ENCODE measurements at places on chromosomes 2 and 18.

GRCh38 chr2:81355436-81355835, 1050.9 kb upstream of the LRRTM1 start:
- no peak for DNase-seq

DNA sequence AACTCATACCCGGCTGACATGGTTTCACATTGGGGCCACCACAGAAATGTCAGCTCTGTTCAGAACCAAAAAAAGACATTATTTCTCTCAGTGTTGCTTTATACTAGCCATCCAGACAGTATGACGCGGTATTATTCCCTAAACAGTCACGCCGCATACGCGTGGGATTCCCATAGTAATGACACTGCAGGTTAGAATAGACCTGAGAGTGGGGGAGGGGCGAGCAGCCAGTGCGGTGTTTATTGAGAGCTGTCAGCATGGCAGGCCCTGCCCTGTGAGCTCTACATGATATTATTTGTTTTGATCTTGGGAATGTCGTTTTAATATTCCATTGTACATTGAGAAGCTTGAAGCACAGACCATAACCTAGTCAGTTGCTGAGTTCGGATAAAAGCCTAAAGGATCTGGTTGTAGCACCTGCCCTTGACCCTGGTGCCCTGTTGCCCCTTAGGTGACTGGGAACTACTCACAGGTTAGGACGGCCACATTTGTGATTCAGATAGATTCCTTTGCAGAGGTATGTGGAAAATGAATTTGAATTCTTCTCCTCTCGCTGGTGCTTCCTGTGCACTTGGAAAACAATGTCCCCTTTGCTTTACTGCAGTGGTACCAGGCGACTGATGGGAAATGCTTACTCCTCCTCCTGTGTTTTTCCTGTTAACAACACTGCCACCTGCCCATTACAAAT, 150.1 kb downstream of the ARHGAP28 start:
- DNase-seq, result no peak

GRCh38 chr18:73681912-73682311, 465.7 kb downstream of the FBXO15 start:
- DNase-seq, result no peak

- DNase-seq, result peak; percentile 98
Measured at GRCh38 chr2:88753833-88754584, 62.5 kb downstream of the RPIA start.

- no peak for DNase-seq
Measured at GRCh38 chr18:26653943-26654615, 105.7 kb upstream of the KCTD1 start.

DNA sequence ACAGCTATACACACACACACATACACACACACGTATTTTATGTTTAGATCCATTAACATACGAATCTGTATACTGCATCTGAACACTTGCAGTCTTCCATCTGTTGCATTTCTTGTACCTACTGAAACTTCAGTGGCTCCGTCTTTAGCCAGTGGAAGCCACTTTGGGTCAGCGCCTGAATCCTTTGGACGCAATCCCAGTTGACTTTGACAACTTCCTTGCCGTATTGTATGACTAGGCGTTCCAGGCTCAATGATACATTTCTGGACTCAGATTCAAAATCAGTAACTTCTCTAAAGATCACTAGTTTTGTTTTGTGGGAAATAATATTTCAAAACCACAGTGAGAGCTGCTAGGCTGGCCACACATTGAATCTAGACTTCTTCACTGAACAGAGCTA, 101.5 kb upstream of the GPC1 start:
- DNase-seq, result no peak

DNA sequence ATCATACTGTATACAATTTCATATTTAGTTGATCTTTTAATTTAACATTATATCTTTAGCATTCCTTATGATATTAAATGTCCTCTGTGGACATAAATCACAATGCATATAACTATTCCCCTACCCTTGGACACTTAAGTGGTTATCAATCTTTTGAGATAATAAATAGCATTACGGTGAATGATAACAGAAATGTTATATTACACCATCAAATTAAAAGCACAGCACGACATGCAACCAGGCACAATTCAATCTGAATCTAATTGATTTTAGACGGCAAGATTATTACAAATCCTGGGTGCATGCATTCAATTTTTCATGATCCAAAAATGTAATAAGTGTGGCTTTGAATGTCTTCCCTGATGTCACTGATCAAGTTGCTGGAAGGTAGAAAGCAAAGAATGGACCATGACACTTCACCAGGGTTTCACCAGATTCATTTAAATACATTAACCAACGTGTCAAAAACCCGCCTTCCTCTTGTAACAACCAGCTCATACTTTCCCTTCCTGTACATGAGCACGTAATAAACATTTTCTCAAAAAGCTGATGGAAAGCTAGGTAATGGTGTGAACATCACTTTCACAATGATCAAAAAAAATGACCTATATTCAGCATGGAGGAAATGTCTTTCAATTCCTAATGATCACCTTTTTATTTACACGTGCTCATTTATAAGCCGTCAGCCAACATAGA, 513.7 kb upstream of the ID2 start:
- no peak for DNase-seq

- no peak for DNase-seq
Measured at GRCh38 chr2:105609746-105610402, 134.8 kb upstream of the NCK2 start.

DNA sequence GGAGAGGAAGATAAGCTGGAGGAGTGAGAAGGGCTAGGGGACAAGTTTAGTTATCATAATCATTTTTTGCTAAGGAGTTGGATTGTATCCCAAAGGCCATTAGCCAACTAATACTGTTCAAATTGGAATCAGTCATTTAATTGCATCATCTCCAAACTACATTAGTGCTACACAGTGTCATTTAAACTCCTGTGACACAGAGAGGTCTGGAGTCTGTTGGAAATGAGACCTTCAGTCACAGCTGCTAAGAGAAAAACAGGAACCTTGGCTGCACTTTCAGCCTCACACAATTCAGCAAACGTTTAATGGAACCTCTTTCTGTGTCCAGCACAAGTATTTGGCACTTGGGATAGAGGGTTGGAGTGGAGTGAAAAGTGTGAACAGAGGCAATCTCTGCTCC, 175.5 kb upstream of the MGAT5 start:
- no peak for DNase-seq

- DNase-seq, result no peak
Measured at GRCh38 chr18:76265497-76266235, 229.4 kb downstream of the ZNF516 start.

DNA sequence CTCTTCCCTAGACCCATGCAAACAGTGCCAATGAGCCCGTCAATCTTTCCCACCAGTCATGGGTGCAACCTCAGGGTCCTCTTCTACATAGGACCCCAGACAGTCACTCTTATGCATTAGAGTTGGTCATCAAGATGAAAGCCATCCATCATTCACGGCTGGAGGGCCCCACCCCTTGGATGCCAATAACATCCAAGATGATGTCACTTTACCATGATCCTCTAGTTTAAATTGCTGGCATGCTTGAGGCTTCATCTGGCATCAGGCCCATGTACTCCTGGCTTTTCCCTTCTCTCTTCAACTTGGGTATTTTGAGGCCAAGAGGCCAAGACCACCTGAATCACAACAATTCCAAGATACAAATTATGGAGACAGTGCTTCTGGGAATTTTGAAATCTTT, 91.1 kb upstream of the MAPK4 start:
- no peak for DNase-seq

DNA sequence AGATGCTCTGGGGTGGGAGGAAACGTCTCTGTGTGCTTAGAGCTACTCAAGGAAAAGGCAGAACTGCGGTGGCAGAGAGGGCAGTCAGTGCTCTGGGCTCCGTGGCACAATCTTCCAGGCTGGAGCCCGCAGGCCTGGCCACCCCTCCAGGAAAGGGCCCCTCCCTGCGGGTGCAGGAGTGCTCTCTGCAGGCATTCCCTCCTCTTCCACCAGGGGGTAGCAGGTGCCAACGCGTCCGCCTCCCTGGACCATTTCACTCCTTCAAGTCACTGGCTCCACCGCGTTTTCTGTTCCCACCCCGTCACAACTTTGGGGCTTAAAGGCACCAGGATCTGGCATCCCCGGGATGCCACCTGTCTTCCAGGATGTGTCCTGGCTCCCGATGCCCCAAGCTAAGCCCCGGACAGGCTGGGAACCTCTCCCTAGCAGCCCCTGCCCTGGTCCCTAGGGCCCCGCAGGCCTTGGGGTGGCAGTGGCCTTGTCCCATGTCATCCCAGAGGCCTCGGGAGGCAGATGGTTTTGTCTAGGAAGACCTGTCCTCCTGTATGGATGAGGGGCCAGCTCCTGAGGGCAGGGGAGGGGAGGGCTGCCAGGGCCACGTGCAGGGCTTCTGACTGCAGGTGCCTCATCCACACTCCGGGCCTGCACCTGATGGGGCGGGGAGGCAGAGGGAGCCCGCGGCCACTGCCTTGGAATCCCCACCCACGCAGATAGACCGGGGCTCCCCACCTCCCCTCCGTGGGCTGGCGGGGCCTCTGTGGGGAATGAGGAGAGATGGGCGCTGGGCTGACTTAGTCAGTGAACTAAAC, 26.4 kb downstream of the KCNIP3 start:
- DNase-seq, result peak; percentile 15

DNA sequence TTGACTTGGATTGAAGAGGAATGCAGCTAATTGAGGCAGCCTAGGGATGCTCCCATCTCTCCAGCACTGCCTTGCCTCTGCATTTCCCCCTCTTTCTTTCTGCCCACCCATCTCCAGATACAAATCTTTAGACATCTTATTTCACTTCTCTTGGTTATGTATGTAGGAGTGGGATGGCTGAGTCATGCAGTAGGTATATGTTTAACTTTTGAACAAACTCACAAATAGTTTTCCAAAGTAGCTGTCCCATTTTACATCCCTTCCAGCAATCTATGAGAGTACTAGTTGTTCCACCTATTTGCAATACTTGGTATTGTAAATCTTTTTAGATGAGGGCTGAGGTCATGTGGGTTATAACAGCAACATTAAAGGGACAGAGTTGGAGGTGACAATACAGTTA, 329.9 kb downstream of the DYSF start:
- DNase-seq, result no peak

DNA sequence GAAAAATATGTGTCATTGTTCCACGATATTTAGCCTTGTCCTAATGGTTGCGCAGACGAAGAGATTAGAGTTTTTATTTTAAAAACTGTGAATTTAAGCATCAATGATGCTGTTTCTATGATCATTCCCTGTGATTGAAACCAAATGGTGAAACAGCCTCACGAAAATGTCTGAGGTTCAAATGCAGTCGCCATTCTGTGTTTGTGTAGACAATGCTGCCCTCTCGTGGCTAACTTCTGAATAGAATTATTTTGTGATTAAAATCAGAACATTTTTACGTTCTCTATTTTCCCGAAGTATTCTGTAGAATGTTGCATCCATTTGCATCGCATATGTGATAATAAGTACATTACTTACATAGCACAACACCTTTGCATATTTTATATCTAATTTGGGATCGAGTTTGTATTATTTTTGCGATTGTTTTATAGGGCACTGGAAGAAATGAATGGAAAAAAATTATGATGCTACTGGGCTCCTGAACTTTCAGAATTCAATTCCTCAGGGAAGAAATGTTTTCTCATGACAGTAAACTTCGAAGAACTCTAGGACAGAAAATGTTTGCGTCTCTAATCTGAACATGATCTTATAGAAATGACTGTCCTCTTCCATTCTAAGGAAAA, 54.8 kb upstream of the CREB1 start:
- DNase-seq, result peak; percentile 57

GRCh38 chr2:160355080-160355479, 138.5 kb downstream of the RBMS1 start:
- no peak for DNase-seq

DNA sequence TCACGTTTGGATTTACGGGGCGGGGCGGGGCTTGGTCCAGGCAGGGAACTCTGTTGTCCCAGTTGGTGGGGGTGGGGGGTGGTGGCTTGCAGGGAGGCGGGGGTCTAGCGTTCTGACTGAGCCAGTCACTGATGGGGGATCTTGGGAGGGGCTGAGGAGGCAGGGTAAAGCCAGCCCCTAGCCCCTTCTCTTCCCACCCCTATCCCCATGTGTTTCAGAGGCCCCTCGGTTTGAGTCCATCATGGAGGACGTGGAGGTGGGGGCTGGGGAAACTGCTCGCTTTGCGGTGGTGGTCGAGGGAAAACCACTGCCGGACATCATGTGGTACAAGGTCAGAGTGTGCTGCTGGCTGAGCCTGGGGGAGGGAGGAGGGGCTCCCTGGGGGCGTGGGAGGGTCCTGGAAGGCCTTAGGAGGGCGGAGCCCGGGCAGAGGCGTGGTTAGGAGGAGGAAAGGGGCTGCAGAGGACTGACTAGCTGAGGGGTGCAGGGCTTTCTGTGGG, 22.0 kb upstream of the GMPPA start:
- DNase-seq, result no peak

DNA sequence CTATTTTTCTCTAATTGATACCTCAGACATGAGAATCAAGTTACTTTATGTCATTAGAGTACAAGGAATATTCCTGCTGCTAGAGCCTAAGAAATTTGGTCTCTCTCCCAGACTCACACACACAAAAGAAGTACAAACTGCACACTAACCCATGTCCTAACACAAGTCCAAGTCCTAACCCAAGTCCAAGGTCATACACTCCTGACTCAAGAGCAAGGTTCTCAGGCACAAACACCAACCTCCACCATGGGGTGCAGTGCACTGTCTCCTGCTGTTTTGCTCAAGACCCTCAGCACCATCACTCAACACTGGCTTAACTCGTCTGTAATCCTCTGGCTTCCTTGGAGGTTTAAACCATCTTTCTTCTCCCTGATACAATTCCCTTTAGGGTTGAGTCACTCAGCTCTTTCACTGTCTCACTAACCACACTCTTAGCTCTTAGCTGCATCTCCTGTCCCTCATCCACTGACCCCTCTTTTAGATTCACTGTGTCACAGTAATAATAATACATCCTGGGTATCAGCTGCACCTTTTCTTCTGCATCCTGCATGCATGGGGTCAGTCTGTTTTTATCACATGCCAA, 129.8 kb downstream of the BCL2L11 start:
- DNase-seq, result no peak

DNA sequence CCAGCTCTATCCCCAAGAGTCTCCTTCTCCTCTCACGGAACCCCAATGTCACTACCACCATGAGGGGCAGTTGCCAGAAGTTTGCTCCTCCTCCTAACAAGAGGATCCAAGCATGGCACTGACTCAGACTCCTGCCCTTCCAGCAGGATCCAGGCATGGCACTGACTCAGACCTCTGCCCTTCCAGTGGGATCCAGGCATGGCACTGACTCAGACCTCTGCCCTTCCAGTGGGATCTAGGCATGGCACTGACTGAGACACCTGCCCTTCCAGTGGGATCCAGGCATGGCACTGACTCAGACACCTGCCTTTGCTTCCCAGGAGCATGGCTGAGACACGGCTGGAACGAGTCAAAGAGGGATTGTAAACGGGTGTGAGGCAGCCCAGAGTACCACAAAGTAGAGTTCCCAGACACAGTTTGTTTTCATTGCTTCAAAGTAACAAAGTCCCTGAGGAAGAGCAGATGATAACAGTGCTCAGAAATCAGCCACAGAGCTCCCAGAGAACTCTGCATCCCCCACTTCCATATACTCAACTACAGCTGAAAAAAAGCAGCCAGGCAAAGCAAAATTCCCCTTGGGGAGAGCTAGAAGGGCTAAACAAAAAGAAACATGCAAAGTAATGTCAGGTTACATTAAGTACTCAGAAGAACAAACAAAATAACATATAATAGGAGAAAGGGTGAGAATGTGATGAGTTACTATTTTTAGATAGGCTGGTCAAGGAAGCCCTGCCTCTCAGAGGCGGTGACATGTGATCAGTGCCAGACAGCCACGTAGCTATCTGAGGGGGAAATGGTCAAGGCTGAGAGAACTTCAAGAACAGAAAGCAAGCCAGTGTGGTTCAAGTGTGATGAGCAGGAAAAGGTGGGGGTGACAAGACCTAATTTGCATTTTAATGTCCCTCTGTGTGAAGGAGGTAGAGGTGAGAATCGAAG, 3.0 kb downstream of the BUB1 start:
- DNase-seq, result peak; percentile 91
